ENCODE measurements at places on chromosomes 1 and 21.

- no peak for DNase-seq
These were observed 73.7 kb downstream of the CAPZB start for GRCh38 chr1:19411612-19412011.

- no peak for DNase-seq
These were observed 7.3 kb upstream of the BARHL2 start for GRCh38 chr1:90724361-90724760.

GRCh38 chr21:43893536-43894205, 28.6 kb downstream of the AGPAT3 start:
- DNase-seq, result no peak

GRCh38 chr1:155012026-155012546, 9.5 kb downstream of the ZBTB7B start:
- no peak for DNase-seq

- no peak for DNase-seq
These were observed 30.4 kb upstream of the GNG12 start for GRCh38 chr1:67863637-67864036.

- no peak for DNase-seq
These were observed 38.0 kb downstream of the KDM1A start for GRCh38 chr1:23057301-23057700.

DNA sequence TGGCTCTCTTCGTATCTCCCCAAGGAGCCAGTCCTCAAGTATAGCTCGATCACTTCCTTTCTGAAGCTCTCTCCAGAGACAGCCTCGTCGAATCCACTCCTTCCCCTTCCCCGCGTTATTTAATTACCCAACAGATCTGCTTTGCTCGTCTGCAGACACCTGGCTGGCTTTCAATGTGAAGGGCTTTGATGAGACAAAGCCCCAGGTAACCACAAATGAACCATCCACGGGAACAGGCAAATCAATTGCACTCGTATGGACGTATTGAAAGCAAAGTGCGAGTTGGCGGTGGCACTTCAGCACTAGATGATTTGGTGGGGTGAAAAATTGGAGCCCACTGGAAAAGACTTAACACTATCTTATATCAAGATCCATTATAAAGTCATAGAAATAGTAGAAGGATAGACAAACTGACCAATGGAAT, 364 bp upstream of the BCAR3 start:
- no peak for DNase-seq

DNA sequence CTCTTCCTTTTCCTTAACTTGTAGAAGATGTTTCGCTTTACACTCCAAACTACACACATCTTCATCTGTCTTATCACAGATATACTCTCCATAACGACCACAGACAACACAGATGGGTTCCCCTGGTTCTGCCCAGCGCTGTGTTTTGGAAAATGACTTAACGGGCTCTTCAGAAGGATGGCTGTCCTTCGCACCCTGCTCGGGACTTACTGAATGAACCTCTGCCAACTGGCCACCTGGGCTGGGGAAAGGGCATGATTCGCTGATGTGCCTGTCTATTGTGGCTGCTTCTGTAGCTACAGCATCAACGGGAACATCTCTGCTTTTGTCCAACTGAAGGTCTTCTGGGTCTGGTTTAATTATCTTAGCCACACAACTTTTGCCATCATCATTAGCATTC, 3.4 kb downstream of the DDX59 start:
- DNase-seq, result no peak

DNA sequence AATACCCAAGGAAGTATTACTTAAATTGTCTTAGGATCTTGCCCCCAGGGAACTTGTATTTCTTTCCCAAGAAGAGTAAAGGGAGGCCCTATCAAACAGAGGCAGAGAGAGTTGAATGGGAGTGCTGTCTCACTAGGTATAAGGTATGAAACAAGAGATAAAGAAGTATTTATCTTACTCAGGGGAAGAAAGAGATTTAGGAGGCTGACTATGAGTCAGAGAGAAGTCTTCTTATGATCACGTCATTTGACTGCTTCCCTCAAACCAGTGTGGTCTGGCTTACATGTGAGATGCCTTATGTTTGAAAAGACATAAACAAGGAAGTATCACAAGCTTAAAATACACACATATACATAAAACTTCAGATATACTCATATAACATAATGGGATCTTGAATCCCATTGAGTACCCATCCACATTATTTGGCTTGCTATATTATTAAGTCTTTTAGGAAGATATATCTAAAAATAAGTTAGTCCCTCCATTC, 29.6 kb downstream of the DUSP10 start:
- peak; percentile 41 for DNase-seq

DNA sequence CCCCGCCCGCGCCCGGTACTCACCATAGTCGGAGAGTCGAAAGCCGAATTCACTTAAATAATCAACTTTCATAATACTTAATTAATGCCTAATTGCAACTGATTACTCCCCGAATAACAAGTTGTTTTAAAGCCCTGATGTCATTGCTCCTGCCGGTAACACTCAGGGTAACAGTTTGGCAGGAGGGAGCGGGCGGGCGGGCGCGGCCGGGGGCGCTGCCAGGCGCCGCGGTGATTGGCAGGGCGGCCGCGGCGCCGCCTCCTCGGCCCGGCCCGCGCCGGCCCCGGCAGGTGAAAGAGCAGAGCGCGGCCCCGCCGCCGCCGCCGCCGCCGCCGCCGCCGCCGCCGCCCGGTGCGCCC, 102.2 kb downstream of the CASZ1 start:
- DNase-seq, result no peak

DNA sequence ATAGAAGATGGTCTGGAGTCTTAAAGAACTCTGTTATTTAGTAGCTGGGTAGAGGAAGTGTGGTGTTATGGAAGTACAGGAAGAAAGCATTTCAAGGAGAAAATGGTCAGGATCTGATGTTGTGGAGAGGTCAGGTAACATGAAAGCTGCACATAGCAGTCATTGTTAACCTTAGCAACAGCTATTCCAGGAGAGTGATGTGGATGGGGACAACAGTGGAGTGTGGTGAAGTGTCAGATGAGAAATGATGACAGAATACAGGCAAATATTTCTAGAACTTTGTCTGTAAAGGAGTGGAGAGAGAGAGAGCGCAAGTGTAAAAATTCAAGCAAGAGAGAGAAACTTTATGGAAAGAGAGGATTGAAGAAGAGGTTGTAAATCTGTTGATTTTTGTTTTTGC, 15.6 kb downstream of the TLCD4 start:
- no peak for DNase-seq
